ENCODE measurements at places on chromosomes 2 and 18.

DNA sequence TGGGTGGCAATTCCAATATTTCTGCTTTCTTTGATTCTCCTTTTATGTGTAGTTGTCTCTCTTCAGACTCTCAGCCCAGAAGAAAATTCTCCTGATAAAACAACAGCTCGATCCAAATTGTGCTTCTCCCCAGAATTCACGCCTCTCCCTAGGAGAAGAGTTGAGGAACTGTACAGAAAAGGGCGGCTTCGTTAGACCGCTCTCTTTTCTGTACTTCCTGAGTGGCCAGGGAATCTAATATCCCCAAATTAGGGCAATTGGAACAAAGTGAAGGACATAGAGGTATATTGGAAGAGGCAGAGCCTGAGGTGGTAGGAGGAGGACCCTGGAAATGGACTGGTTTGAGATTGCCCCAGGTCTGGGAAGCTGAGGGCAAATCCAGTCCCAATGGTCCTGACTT lies 5.6 kb downstream of the ADCYAP1 start:
- DNase-seq: no peak

- DNase-seq: no peak
Observed at GRCh38 chr18:31049189-31049588, 6.6 kb upstream of the DSC3 start.

DNA sequence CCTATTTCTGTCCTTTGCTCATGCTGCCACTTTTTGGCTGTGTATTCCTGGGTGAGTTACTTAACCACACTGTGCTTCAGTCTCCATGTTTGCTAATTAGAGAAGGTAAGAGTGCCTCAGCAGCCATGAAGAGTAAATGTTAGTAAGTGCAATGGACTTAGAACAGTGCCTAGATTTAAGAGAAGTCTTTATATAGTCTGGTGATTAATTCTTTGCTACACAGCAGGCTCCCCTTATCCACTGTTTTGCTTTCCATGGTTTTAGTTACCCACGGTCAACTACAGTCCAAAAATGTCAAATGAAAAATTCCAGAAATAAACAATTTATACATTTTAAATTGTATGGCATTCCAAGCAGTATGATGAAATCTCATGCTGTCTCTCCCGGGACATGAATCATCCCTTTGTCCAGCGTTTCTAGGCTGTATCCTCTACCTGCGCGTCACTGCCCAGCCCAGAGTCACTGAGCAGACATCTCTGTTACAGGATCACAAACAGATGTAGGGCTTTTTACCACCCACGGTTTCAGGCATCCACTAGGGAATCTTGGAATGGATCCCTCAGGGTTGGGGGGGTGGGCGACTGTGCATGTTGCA lies 91.0 kb downstream of the CTIF start:
- no peak for DNase-seq

GRCh38 chr18:48955830-48956261 lies 5.1 kb upstream of the SMAD7 start:
- DNase-seq: no peak

- DNase-seq: no peak
Observed at GRCh38 chr2:45119855-45120254, 110.6 kb upstream of the SIX2 start.

DNA sequence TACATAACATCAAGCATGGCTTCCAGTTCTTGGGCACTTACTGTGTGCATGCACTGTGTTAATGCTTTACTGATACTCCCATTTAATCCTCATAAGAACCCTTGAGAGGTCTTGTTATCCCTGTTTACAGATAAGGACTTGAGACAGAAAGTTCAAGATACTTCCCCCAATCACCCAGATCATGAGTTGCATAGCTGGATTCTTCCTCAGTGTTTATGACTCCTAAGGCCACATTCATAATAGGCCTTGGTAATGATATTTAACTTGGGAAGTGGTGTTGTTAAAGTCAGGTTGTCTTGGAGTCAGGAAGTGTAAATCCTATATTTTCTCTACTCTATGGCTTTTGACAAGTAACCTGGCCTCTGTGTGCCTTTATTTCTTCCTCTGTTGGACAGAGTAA lies 22.7 kb downstream of the NOSTRIN start:
- no peak for DNase-seq

DNA sequence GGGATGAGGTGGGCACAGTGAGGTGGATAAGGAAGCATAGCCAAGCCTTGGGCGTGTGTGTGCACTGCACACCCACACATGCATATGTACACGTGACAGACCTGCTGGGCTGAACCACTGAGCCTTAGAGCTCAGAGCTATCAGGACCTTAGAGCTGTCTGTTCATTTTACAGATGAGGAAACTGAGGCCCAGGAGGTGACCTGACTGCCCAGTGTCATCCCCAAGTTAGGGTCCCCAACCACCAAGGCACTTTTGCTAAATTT lies 8.2 kb upstream of the SNED1 start:
- DNase-seq: no peak

- no peak for DNase-seq
Observed at GRCh38 chr2:62586981-62587380, 81.0 kb upstream of the TMEM17 start.

DNA sequence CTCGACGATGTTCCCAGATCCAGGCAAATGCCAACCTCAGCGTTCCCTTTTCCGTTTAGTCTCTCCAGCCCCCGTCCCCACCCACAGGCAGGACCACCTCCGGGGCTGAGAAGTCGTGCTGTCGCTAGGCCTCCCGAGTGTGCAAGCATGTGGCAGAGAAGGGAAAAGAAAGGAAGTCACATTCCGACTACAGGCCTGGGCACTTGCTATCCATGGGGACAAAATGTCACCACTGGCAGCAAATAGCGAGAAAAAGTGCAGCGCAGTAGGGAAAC lies 420 bp downstream of the PIGN start:
- no peak for DNase-seq

- DNase-seq: no peak
Observed at GRCh38 chr2:168322325-168323007, 75.1 kb upstream of the STK39 start.

- DNase-seq: no peak
Observed at GRCh38 chr2:50221106-50221505, 810.8 kb downstream of the NRXN1 start.

DNA sequence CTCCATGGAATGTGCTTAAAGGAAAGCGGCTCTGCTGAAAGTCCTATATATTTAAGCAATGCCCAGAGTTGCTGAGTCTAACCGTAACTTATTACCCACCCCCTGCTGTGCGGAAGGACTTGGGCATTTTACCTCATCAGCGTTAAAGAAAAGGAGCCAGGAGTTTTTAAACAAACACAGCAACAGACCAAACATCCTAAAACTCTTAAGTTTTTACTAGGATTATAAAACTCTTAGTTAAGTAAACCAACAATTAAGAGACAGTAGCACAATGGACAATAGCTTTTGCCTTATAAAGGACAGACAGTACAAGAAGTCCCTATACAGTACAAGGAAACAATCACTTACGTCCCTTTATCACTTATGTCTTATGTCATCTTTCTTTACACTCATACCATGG lies 90.2 kb downstream of the ZNF521 start:
- DNase-seq: no peak
